CD4-positive, alpha-beta T cell treated with Interferon alpha-2 for 1 hour (primary cell): ENCODE measurements at places on chromosomes 12 and 14.

DNA sequence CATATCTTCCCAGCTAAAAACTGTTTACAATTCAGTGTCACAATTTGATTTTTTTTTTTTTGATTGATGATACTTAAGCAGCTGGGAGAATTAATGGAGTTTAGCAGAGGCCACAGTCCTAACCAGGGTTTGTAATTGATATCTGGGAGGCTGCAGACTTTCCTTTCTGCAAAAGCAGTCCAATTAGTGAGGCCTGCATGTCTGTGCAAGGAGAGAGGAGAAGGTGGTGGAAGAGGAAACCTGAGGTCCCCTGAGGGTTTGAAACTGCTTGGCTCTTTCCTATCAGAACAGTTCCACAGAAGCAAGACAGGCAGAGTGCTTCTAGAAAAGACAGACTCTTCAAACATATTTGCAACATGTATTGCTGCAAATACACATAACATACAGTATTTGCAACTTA is 160.8 kb upstream of the KRR1 start:
- DNase-seq, result no peak

DNA sequence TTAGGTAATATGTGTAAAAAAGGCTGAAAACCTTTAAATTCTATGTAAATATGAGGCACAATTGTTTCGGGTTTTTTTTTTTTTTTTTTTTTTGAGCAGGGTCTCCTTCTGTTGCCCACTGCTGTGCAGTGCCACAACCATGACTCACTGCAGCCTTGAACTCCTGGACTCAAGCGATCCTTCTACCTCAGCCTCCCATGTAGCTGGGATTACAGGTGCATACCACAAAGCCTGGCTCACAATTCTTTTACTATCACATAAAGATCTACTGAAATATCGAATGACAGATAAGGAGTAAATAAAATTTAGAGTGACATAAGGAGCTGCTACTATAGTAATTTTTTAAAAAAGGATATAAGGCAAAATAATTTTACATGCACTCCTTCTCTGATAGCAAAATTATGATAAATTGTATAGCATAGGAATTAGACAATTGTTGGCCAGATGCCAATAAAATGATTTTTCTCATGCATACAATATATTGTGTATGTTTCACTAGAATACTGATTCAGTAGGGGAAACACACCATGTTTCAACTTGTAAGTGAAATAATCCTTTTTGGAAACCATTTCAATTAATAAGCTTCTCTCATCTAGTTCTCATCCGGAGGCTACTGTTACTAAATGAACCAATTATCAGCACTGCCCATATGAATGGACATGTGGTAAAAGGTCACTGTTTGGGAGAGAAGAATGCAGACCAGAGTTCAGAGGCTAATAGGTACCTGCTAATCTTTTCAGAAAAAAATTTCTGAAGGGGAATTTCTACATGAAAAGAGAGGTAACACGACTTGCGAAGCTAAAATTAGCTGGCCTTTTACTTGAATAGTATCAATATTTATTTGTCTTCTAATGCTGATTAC is 108.4 kb downstream of the PPP1R12A start:
- DNase-seq, result no peak

GRCh38 chr12:28893365-28893764 is 255.7 kb upstream of the FAR2 start:
- DNase-seq, result no peak

- no peak for DNase-seq
Measured at GRCh38 chr12:22115711-22116110, 69.7 kb downstream of the CMAS start.

DNA sequence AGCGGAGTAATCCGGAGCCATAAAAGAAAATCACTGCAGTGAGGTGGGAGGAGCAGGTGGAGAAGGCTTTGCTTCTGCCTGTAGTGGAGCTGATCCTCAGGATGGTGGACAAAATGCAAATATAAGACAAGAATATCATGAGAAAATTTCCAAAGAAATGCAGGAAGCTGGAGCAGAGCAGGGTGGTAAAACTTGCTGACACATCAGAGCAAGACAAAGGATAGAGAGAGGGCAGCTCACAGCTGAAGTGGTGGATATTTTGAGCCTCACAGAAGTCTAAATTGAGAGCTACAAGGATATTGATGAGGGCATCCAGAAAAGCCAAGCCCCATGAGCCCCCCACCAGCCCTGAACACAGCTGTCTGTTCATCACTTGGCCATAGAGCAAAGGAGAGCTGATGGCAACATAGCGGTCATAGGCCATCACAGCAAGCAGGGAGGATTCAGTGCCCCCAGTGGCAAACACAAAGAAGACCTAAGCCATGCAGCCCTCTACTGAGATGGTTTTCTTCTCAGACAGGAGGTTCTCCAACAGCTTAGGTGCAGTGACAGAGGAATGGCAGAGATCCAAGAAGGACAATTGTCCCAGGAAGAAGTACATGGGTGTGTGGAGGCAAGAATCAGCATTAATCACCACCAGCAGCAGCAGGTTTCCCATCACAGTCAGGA is 30.0 kb upstream of the ANP32D start:
- DNase-seq, result no peak
